ENCODE measurements at places on chromosomes 1 and 21. TPM values are rescaled to one million over a fixed set of nuclear protein-coding genes. Genes with fewer than 3 reads are reported as not detected.

Gene ANKRD65
- 10.9 TPM for total RNA-seq

Gene MTARC1
- total RNA-seq, result 10.8 TPM

Gene RER1
- total RNA-seq, result 94.5 TPM

Gene SERTAD4
- 8.2 TPM for total RNA-seq

Gene SRGAP2B
- total RNA-seq, result 24.8 TPM

Gene WNT3A
- not detected for total RNA-seq

DNA sequence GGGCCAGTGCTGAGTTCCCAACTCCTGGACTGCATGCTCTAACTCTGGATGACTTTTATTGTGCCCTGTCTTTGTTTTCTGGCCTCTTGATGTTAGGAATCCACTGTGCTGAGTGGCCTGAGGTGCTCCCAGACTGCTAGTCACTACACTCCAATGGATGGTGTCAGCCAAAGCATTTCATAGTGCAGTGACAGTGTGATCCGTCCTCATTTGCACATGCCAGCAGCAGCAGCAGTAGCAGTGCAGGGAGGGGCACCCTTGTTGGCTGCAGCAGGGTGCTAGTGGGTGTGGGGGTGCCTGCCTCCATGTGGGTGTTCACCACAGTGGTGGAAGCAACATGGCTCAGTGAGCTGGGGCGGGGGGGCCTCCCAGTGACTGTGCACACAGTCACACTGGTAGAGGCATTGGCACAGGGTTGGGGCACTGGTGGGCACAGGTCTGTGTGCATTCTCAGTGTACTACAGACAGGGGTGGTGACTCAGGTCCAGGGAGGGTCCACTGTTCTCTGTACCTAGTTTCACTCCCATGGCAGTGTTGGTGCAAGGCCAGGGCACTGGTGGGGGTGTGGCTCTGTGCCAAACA, 214.0 kb downstream of the ZC3H11B start:
- DNase-seq, result no peak

DNA sequence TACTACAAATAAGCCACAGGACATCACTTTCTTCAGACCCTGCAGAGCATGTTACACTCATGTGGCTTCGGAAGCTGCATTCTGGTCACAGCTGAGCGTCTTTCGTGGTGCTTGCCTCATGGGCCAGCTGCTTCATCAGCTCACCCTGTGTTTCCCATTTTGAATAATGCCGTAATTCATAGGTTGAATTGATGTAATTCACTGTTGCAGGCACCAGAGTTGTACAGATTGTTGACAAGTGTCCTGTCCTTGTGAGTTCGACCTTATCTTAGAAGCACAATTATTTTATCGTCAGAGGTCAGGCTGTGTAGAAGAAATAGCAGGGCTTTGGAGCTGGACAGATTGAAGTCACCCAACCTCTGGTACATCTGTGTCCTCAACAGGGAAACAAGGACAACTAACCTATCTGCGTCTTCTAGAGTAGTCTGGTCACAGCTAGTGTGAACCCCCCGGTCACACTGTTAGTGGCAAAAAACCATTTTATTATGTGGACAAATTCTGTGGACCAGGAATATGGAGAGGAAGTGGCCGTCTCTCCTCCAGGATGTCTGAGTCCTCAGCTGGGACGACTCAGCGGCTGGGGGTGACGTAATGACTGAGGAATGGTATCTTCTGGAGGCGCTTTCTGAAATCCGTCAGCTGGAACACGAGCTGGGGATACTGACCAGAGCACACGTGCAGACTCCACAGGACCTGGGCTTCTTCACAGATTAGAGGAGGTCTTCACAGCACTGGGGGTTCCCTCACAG, 17.8 kb downstream of the PKNOX1 start:
- DNase-seq, result peak; percentile 58

DNA sequence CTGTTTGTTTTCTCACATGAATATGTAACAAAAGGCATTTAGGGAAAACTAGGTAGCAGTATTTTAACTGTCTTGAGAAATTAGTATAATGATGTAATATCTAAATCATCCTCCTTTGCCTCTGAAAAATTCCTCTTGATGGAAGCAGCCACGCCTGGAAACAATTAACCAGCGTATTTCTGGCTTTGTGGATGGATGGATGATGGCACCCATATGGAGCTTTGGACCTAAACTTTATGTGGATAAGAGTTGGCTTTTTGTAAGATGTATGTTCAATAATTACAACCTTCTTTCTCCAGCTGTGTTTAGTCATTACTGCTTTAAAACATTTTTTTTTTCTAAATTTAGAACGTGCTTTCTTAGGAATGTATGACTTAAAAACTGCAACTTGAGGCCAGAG, 12.7 kb downstream of the CDCA8 start:
- no peak for DNase-seq

GRCh38 chr1:67476906-67477305, 46.7 kb upstream of the SERBP1 start:
- DNase-seq, result no peak

DNA sequence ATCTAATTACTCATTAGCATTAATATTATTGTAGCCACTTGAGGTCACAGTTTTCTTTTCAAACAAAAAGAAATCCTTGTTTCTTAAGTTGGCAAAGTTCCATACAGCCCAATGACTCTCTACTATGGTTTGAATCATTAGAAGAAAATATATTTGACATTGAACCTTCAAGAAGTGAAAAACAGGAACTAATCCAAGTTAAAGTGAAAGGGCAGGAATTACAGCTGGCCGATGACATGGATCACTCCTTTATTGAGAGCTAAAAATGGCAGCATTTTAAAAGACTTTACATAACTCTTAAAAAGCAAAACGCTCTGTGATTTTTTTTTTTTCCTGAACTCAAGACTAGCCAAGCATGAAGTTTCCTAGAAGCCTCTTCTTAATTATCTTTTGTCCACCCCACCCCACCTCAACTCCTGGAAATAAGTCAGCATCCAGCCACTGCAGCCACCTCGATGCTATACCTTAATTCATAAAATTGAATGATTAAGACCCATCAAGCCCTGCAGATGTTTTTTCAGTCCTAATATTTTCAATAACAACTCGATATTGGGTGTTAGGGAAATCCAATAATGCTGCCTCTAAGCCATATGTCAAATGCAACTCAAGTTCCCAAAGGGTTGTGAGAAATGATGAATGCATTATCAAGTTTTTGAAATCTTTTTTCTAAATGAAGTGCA, 323.1 kb downstream of the HHIPL2 start:
- DNase-seq, result no peak

GRCh38 chr1:78688697-78689096, 39.1 kb downstream of the IFI44 start:
- no peak for DNase-seq

All from mesothelial cell of epicardium (in vitro differentiated cells).